ENCODE measurements at places on chromosomes 16 and 17.

DNA sequence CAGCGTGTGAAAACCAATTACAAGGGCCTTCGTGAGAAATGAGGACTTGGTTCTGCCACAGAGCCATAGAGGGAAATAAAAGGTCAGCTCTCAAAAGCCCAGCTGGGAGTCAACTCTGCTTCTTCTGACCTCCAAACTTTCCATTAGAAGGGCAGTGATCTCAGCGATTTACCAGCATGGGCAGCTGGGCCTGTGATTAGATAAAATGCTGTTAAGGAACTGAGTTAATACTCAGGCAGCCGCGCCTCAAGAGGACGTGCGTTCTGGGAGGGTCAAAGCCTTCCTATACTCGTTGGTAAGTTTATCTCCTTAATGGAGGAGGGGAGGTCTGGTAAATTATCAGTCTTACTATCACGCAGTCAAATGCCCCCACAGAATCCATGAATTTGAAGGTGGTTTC lies 480.2 kb upstream of the ERCC4 start:
- DNase-seq, result no peak

DNA sequence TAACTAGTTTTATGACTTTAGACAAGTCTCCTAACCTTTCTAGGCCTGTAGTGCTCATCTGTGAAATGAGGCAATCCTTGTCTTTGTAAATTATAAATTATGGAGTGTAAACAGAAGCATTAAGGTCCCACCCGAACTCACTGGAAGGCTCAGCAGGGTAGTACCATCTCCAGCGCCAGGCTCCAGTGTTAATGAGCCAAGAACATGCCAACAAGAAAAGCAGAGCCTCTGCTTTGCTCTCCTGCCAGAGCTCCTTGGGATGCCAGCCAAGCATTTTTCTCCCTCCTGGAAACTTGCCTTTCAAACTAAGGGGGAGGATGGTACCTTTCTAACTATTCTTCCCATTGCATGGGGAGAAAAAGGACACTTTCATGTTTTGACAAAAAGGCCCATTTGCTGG lies 14.9 kb downstream of the LIMD2 start:
- DNase-seq, result no peak

- no peak for DNase-seq
Measured at GRCh38 chr17:49018116-49018612, 21.0 kb downstream of the IGF2BP1 start.

DNA sequence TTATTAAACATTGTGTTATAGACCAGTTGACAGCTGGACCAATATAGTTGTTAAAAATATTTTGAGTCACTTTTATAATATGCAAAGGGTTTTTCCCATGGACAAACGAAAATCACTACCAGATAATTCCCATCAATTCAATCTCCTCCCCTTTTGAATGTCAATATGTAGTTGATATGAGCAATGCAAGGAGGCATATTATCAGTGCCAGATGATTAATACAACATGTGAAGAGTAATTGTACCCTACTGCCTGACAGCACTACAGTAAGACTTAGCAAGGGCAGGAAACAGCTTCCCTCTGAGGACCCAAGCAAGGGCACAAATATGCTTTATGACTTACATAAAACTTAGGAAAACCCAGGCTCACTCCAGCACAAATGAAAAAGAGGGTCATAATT lies 17.3 kb downstream of the KANSL1 start:
- no peak for DNase-seq

- no peak for DNase-seq
Measured at GRCh38 chr16:88726981-88727380, 20.7 kb downstream of the CTU2 start.

GRCh38 chr16:21565507-21565860 lies 33.9 kb upstream of the METTL9 start:
- DNase-seq, result no peak

- DNase-seq, result no peak
Measured at GRCh38 chr17:45101883-45102811, 30.2 kb downstream of the PLCD3 start.

GRCh38 chr16:54458923-54459322 lies 172.3 kb upstream of the IRX3 start:
- DNase-seq, result no peak

- no peak for DNase-seq
Measured at GRCh38 chr16:84476401-84476800, 28.1 kb downstream of the MEAK7 start.

GRCh38 chr16:79668502-79668901 lies 68.0 kb upstream of the MAF start:
- DNase-seq, result no peak

- DNase-seq, result no peak
Measured at GRCh38 chr16:51041546-51041945, 109.5 kb downstream of the SALL1 start.

DNA sequence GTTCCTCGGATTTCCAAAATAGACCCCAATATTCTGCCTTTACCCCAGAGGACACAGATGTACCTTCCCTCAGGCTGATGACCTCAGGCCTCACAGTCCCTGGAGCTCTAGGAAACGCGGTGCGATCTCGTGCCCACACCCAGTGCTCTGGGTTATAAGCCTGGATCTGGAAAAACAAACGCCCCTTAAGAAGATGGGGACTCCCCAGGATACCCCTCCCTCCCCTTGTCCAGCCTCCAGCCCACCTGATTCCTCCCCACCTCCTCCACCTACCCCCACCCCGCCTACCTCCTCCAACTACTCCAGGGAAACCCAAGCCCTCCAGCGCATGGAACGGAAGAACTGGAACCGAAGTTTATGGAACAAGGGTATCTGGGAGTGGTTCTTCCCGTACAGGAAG lies 19.1 kb downstream of the PRR11 start:
- no peak for DNase-seq

DNA sequence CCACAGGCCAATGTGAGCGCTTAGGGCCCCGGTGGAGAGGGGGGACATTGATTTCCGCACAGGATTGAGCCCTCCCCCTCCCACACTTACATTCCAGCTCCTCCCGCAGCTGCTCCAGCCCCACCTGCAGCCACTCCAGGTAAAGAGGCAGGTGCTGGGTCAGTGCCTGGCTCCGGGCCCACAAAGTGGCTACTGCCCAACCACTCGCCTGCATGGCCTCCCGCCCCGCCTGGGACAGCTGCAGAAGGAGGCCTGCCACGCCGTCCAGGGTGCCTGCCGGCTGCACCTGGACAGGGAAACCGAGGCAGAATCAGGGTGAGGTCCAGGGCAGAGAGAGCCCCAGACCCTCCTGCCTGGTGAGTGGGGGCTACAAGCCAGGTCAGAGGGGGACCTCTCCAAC lies 46.3 kb downstream of the RMI2 start:
- DNase-seq, result no peak

GRCh38 chr16:50902457-50902856 lies 160.6 kb downstream of the CYLD start:
- no peak for DNase-seq
